Posterior cingulate gyrus (tissue), 11 donors: ENCODE measurements at places on chromosomes 7 and 10.

DNA sequence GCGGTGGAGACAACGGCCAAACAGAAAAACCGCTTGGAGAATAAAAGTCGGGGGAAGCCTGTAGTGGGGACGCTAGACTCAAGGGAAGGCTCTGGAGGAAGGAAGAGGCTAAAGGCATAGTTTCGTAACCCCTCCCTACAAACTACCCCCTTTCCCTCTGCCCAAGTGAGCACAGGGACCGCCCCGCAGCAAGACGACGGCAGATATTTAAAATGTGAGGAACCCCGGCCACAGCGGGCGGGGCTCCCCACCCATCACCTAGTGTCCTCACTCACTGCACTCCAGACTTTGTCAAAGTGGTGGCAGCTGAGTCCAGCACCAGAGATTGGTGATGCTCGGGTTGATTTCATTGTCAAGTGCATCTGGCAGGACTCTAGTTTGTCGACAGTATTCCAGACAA is 69.1 kb downstream of the PRKAG2 start:
- no peak for DNase-seq

- DNase-seq = no peak
These were observed 340.0 kb upstream of the NRG3 start for GRCh38 chr10:81534991-81535390.

GRCh38 chr10:117221156-117221711 is 19.7 kb upstream of the SLC18A2 start:
- DNase-seq = no peak

DNA sequence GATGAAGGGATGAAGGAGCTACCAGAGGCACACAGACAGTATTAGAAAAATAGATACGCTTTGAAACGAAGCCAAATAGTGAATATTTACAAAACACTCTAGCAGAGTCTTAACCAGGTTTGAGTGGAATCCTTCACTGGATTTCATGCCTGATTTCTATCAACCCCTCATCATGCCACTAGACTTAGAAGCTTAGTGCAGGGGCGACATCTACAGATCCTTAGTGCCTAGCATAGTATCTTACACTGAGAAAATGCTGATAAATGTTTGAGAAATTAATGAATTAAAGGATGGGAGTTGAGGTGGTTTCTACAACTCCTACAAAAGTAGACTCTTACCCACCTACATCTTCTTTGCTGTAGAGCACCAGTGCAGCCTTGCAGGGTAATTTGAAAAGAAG is 54.7 kb upstream of the CCNJ start:
- no peak for DNase-seq

GRCh38 chr10:75660823-75661222 is 229.4 kb downstream of the LRMDA start:
- no peak for DNase-seq

GRCh38 chr10:110009736-110010475 is 2.1 kb downstream of the ADD3 start:
- DNase-seq = no peak

GRCh38 chr10:19332304-19332703 is 283.7 kb downstream of the MALRD1 start:
- DNase-seq = no peak

- no peak for DNase-seq
These were observed 75.6 kb downstream of the KAT6B start for GRCh38 chr10:74901867-74902450.

GRCh38 chr10:95694665-95695064 is 938 bp upstream of the TCTN3 start:
- no peak for DNase-seq

- no peak for DNase-seq
These were observed 532.4 kb upstream of the ANKRD30A start for GRCh38 chr10:36592964-36593363.

DNA sequence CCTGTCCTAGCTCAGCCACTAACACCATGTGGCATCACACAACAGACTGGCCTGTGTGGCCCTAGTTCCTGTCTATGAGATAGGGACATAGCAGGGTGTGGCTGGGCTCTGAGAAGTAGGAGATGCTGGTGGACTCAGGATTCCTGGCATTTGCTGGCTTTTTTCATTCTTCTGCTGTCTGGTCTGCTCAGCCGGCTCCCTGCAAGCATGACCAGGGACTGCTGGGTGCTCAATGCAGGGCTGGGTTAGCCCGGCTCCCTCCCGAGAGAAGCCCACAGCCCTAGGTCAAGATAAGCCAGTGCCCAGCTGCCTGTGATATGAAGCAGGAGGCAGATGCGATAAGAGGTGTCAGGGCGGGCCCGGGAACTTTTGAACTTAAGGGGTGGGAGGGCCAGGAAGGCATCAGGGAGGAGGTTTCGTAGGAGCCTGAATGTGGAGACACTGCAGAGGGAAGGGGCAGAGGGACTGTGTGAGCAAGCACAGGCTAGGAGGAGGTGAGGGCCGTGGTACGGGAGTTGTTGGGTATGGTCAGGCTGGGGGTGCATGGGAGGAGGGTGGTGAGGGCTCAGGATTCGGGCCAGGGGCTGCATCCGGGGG is 3.5 kb downstream of the AQP1 start:
- DNase-seq = no peak

GRCh38 chr10:75358835-75359421 is 42.6 kb downstream of the ZNF503 start:
- DNase-seq = no peak

DNA sequence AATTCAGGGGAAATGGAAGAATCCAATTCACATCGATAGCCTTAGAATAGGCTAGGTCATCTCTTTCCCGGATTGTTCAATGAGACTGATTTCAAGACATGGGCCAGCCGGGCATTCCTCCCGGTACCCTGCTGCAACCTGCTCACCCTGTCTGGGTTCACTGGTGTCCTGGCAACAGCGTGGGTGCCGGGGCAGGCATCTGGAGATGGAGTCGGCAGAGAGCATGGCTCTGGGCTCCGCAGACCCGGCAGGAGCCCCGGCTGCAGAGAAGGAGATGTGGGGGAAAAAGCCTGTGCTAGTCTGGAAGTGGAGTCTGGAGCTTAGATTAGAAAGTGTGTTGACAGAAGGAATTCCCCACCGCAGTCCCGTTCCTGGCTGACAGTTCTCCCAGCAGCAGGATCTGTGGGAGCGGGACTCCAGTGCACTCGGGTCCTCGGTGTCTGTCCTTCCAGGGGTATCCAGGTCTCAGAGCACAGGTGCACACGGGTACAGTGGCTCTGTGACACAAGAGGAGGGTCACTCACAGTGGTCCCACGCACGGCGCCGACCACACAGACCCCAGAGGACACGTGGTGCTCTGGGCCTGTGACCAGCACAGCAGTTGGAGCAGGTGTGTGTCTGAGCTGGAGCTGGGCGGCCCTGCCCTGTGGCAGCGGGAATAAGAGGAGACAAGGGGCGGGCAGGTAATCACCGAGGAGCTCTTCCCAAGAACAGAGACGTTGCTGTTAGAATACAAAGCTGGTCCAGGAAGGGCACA is 65.7 kb upstream of the PITRM1 start:
- DNase-seq = no peak

GRCh38 chr10:120505866-120506265 is 48.8 kb downstream of the PLPP4 start:
- no peak for DNase-seq

- DNase-seq = no peak
These were observed 219.5 kb downstream of the PAXIP1 start for GRCh38 chr7:154783281-154783909.

DNA sequence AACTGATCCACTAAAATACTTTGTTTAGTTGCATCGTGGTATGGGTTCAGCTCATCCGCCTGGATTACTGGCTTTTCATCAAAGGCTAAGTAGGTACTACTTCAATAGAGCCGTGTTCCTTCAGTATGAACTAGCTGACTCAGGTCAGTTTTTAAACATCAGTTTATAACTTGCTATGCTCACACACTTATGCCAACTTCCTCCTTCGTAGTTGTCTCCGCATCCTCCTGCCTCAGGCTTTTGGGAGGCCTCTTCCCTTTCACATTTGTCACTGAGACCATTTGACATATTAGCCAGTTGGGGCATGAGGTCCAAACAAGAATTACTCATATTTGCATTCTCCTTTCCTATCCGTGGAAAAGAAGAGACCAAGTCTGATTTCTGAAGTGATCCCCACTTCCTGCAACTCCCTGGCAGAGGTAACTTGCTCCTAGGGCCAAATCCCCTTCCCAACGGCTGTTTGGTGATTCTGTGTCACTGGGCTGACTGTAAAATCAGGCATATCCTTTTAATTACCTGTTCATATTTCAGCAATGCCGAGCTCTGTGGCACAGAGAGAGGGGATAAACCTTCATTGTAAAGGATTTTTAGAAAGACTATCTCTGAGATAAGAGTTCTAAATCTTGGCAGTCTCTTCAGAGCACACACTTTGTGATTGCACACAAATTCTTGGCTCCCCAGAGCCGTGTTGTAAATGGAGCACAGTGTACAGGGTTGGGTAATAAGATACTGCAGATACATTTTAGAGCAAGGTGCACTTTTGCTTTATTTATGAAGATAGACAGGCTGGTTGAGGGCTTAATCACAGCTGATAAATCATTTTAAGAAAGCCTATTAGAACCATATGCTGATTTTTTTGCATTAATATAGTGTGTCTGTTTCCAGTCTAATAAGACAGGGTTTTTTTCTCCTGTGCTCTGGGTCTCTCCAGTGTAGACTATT is 108.0 kb downstream of the CREB5 start:
- DNase-seq = no peak

DNA sequence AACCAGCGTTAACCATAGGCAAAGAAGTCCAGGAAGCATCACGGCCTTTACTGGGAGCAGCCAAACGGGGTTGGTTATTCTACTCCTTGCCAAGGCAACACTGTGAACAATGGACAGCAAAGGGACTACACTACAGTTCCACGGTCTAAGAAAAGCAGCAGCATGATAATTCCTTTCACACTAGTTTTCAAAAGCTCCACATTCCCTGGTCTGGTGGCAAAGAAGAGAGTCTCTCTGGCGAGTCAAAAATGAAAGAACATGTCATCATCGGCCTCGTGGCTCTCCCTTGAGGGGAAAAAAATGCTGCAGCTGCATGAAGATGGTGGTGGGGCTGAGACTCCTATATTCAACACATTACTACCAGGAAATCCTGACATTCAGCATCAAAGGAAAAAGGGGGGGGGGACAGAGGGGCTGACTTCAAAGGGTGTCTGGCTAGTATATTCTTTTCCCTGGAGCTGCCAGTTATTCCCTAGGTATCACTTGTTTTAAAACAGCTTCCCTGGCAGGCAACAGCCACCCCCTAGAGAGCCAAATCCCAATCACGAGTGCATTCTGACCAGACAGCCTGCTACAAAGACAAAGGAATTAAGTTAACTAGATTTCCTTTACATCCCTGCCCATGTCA is 49.1 kb downstream of the SLC37A3 start:
- DNase-seq = no peak

DNA sequence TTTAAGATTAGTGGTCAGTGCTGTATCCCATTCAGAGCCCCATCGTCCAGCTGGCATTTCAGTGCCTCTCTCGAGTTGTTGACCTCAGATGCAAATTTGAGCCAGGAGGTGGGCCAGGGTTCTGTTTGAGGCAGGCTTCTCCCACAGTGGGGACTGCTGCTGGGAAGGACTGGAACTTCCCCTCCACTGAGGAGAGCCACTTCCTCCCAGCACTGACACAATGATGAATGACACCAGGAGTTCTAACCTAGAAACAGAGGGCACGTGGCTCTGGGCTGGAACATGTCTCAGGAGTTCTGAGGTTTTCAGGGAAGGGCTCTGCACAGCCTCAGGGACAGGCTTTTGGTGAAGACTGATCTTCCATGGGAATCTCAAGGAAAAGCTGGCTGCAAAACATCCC is 18.3 kb upstream of the BTBD16 start:
- DNase-seq = no peak

GRCh38 chr10:109892117-109892516 is 31.2 kb downstream of the XPNPEP1 start:
- no peak for DNase-seq

DNA sequence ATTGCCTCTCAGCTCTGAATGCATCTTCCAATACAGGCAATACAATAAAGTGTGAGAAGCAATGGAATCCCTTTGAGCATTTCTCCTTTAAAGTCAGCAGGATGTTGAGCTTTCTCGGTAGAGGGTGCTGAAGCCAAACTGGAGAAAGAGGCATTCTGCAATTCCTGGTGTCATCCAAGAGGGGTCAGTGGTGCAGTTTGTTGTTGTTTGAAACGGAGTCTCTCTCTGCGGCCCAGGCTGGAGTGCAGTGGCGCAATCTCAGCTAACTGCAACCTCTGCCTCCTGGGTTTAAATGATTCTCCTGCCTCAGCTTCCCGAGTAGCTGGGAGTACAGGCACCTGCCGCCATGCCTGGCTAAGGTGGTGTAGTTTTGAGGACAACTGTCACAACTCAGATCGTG is 486.5 kb downstream of the CALN1 start:
- no peak for DNase-seq

GRCh38 chr10:125871338-125871737 is 9.8 kb downstream of the DHX32 start:
- no peak for DNase-seq

DNA sequence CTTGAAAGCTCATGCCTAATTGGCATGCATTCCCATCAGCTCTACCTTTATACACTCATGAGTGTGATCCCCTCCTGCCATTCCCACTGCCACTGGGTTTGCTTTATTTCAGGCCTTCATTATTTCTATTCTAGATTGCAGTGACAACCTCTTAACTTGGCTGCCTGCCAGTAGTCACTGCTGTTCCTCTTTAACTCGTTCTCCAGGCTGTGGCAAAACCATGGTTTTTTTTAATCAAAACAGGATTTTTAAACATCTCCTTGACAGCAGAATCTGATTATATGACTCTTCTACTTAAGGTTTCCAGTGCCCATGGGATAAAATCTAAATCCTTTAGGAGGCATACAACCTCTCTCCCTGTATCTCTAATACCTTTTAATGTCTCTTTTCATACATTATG is 223.7 kb upstream of the PCDH15 start:
- no peak for DNase-seq

DNA sequence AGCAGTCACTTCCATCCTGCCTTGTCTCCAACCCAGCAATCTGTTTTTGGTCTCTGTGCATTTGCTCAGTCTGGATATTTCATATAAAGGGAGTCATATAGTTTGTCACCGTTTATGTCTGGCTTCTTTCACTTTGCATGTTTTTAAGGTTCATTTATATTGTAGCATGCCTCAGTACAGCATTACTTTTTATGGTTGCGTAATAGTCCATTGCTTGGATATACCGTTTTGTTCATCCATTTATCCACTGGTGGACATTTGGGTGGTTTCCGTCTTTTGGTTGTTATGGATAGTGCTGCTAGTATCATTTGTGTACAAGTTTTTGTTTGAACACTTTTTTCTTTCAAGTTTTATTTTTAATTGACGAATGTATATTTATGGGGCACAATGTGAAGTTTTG is 18.2 kb downstream of the TBC1D12 start:
- DNase-seq = no peak

DNA sequence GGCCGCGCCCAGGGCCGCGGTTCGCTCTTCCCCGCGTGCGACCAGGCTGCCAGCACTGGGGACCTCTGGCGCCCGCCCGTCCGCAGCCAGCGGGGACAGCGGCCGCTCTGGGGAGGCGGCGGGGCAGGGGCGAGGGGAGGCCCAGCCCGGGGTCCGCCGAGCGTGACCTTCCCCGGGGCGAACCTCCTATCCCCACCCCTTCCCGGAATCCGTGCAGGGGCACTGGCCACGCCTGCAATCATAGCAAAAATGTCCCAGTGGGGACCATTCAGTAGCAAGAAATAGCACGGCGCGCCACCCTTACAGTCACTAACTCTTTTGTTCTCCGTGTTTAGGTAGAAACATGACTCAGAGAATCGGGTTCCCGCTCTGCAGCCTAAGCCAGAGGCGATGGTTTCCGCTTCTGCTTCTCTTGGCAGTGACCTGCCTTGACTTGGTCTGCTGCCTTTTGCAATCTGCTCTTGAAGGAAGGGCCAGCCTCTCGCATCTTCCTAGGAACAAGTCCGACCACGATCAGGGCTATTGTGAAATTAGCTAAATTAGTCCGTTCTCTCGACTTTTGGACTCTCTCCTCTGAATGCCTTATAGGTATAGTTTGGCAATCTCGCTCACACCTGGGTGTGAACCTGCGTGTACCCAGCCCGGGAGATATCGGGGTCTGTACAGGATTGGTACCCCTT is 79.3 kb upstream of the ACBD5 start:
- DNase-seq = no peak
